ENCODE measurements at places on chromosomes 5 and 9.
A peak's percentile ranks its signal among the peaks of the same experiment; 100 is the strongest.

DNA sequence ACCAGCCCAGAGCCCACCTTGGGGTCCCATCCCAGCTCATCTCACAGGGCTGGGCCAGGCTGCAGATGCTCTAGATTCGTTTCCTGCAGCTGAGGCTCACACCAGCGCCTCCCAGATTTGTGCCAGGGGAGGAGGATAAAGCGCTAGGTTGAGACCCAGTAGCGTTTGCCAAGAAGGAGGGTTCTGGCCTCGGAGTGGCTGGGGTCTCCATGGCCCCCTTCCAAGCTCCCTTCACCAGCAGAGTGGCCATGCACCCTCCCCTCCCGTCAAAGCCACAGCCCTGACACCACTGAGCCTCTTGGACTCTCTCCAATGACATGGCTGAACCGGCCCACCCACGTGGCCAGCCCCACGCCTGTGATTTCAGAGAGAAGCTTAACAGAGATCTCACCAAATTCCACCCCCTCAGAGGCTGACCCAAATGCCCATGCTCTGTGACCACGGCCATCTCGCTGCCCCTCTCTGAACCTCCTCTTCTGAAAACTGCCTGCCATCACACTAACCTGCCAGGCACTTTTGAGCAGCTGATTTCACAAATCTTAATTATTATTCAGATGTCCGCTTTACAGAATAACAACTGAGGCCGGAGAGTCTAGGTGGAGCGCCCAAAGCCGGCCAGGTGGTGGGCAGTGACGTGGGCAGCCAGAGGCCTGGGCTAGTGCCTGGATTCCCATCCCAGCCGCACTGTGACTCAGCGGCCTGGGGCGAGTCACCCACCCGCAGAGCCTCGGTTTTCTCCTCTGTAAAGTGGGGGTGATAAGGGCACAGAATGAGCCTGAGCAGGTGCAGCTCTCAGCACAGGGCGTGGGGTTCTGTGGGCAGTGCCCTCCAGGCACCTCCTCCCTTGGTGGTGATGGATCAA lies 155.7 kb downstream of the C9orf50 start:
- DNase-seq, result peak; percentile 50

DNA sequence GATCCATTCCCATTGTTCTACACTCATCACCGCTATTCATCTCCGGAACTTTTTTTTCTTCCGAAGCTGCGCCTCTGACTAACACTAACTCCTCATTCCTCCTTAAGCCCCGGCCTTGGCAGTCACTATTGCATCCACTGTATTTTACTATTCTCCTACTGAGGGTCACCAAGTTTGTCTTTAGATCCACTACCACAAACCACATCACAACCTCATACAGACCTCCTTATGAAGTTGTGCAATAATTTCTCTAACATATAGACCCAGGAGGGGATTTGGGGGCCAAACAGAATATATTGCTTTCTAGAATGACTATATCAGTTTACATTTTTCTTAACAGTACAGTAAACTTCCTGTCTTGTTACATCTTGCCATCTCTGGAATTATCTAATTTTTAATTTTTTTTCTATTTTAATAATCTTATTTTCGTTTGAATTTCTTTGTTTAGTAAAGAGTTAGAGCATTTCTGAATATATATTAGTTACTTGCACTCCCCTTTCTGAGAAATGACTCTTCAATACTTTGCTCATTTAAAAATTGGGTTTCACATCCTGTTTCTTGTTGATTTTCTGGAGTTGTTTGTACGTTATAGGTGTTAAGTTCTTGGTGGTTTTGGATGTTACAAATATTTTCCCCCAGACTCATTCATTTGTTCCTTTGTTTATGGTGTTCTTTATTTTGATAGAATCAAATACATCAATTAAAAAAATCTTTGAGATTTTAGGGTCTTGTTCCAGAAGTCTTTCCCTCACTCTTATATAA lies 37.1 kb downstream of the DMRT2 start:
- no peak for DNase-seq

DNA sequence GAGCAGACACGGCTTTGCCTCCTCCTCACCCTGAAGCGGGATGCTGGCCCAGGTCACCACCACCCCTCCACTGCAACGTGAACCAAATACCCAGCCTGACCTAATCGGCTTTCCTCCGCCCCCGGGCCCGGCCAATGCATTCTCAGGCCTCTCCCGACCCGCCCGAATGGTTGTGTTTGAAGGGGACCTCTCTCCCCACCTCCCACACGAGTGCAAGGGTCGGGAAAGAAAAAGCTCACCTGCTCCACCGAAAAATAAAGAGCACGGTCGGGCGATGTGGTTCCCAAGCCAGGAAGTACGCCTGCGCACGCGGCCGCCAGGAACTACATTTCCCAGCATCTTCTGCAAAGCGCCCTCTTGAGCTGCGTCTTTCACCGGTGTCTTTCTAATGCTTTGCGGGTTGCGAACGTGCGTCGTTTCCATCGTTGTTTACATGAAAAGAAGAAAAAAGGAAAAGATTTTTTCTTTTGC lies at the start of gene ZNF883:
Gene ZNF883, minus strand, starts transcription at position 282 of the 471 bp plus-strand sequence.
- DNase-seq, result peak; percentile 56

DNA sequence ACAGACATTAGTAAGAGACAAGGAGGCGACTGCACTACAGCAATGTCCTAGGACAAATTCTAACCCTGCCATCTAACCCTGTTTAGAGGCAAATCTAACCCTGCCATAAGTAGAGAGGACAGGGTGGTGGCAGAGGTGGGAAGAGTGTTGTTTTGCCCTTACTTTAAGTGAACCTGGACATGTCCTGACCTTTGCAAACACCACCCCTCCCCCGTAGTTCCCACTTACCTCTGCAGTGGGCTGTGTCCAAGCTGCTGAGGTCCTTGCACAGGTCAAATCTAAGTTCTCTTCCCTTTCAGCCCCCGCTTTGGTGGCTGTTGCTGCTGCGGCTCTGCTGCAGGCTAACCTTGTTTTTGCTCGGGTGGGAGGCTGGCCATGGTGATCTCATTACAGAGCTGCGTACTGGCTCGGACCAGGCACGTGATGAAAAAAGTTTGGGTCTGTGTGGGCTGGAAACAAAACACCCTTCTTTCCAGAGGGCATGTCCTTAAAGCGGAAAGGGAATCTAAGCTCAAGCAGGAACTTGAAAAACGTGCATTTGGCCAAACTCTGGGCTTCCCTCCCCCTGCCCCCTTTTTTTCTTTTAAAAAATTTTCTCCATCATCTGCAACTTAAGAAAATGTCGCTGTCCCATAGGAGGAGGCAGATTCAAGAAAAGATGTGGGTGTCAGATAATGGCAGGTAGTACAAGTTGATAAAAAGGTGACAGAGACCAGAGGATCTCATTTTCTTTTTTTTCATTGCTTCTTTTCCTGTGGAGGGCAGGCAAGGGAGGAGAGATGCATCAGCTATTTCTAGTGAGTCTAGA lies at the start of gene FAXDC2:
Gene FAXDC2, minus strand, starts transcription at position 349 of the 808 bp plus-strand sequence. CDS start 12,425 bp downstream, outside the sequence.
- peak; percentile 72 for DNase-seq

- no peak for DNase-seq
These were observed 290.2 kb upstream of the MAP3K1 start for GRCh38 chr5:56525113-56525512.

- DNase-seq, result no peak
These were observed 404.4 kb downstream of the ICE1 start for GRCh38 chr5:5826911-5827310.

GRCh38 chr5:73447530-73448462 lies 781 bp downstream of the FOXD1 start:
- peak; percentile 60 for DNase-seq

DNA sequence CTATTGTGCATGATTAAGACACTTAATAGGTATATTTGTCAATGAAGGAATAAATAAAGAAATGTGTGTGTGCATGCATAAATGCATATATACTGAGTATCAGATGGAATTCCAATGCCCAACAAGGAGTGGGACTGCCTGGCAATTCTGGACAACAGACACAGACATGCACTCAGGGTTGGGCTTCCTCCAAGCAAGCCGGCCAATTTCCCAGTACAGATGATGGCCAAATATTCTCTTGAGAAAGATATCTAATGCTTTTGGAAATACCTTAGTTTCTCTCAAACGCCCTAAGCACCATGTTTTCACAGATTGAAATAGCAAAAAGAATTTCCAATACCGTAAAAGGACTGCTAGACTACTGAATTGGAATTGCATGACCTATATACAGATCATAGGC lies 11.1 kb downstream of the FTMT start:
- DNase-seq, result no peak

- no peak for DNase-seq
These were observed 140.1 kb upstream of the MOCS2 start for GRCh38 chr5:53249529-53250200.

GRCh38 chr9:27632254-27632653 lies 59.0 kb upstream of the C9orf72 start:
- no peak for DNase-seq

DNA sequence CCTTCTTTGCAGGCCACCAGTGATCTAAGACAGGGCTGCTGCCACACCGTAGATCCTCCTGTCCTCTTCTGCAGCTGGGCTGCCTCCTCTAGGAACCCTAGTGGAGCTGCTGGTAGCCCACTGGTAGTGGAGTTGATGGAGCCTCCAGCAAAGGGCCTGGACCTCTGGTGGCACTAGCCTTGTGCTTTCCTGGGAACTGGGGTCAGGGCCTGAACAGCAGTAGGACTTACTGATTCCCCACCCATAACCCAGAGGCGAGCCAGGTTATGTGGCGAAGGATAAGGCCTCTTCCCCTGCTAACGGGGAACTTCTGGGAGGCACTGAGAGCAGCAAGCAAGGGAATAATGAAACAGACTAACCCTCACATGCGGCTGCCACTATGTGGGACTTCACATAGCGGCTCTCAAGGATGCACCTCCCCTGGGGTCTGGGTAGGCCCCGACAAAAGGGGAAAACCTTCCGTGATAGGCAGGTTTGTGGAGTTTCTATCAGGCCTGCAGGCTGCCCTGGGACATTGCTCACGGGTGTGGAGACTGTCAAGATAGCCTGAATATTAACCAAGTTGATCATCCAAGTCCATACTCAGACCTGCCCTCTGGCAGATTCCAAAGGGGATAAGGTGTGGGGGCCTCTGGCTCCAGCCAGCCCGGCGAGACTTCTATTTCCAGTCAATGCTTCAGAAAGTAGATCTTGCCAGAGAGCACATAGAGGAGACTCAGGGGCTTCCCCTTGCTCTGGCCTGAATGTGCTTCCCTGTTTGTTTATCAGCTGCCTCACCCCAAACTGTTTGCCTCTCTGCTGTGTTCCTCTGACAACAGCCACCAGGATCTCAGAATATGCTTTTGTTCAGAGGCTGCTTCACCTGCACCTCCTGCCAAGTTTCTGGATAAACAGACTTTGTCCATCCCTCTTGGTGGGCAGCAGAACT lies 7.4 kb downstream of the SLC22A4 start:
- DNase-seq, result no peak

DNA sequence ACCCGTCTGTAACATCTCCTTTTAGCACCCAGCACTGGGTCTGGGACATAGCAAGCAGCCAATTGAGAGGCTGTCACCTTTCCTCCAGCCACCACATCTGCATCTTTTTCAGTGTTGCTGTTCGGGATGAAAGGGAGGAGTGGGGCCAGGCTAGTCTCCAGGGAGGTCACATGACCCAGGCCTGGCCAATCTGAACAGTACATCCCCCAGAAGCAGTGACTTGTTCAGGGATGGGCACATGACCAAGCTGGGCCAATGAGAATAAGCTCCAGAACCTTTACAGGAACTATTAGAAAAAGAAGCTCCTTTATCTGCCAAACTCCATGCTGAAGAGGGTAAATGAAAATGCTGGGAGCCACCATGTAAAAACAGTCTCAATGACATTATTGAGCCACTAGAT lies 359.0 kb downstream of the SLIT3 start:
- no peak for DNase-seq

DNA sequence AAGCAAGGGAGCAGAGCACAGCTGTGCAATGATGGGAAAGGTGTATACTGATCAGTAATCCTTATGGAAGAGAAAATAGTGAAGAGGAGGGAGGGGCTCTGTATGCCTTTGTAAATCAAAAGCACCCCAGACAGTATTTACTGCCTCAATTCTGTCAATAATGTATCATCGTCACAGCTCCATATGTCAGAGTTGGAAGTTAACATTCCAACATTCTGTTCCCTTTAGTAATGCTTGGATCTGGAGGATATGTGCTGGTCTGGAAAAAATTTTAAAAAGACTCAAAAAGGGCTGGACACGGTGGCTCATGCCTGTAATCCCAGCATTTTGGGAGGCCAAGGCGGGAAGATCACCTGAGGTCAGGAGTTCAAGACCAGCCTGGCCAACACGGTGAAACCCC lies 310.4 kb downstream of the ACTL7B start:
- no peak for DNase-seq

DNA sequence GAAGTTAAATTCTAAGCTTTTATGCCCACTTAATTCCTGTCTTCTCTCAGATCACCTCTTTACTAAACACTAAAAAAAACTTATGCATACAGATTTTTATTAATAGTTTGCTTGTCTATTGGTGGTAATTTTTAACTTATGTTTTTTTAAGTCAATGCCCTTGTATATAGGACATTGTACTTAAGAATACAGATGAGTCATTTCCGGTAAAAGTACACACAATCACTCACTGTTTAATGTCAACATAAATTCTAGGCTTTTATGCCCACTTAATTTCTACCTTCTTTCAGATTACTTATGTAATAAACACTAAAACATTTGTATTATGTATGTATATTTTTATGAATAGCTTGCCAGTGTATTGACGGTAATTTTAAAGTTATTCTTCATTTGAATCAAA lies 872.8 kb upstream of the CDH9 start:
- DNase-seq, result no peak

DNA sequence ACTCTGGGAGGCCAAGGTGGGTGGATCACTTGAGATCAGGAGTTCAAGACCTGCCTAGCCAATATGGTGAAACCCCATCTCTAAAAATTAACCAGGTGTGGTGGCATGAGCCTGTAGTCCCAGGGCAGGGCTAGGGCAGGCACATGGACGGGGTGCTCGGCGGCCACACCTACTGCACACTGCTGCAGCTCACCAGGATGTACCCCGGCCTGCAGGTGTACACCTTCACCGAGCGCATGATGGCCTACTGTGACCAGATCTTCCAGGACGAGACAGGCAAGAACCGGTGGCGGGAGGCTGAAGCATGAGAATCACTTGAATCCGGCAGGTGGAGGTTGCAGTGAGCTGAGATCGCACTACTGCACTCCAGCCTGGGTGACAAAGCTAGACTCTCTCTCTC lies 3.2 kb downstream of the ST6GALNAC4 start:
- no peak for DNase-seq

- DNase-seq, result no peak
These were observed 28.7 kb downstream of the GTF3C4 start for GRCh38 chr9:132698989-132699388.

DNA sequence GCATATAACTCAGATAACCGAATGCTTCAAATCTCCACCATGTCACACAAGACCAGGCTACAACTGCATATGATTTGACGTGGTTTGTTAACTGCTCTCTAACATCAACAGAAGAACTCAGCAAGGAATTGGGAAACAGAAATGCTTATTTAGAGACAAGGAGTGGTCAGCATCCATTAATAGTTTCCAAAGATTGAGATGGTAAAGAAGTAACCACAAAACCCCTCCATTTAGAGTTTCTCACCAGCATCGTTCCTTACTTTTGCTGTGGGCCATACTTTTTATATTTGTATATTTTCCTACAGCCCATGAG lies 25.2 kb downstream of the DPYSL3 start:
- DNase-seq, result no peak
